ENCODE measurements at places on chromosomes 7 and 10.

DNA sequence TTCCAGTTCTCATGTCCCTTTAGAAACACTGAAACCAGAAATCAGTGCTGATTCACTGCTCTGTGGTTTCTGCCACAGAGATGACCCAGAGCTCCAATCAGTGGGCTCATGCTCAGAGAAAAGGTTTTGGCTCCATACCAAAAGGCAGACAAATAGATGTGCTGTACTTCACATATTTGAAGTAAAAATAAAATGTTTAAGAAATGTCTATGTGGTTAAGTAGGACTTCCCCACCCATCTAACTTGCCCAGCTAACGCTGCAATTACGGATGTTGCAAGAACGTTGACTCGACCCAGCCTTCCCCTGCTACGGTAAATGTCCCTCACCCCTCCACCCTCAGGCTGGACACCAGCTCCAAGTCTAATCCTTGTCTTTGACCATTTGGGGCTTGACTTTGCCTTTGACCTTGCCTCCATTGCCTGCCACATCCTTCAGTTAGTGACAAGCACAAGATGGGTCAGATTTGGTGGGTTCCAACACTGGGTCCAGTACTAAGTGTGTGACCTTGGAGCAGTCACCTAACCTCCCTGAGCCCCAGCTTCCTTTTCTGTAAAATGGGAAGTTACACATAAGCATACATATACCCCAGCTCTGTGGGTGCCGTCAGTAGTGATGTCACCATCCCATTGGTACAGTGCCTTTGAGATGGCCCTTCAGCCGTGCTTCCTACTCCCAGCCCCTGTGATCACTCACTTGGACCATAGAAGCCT is 95.8 kb downstream of the CHST15 start:
- DNase-seq, result no peak

GRCh38 chr7:4801839-4802231 is 26.4 kb downstream of the AP5Z1 start:
- no peak for DNase-seq

DNA sequence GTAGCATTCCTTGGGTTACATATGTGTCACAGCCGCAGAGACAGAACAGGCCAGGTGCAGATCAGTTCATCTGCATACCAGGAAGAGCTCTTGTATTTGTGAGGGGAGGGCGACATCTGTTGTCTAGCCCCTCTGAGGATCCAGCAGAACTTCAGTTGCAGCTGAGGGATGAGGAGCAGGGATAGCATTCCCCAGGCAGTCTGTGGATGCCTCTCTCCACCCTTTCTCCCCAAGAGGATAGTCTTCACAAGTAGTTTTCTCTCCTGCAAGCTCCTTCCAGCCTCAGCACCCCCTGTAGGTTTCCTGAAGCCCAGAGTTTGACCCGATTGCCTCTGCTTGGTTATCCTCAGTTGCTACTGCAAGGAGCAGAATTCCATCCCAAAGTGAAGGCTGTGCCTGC is 2.6 kb downstream of the SCD start:
- DNase-seq, result no peak

- no peak for DNase-seq
Measured at GRCh38 chr10:43879742-43880141, 231.1 kb upstream of the ZNF32 start.

DNA sequence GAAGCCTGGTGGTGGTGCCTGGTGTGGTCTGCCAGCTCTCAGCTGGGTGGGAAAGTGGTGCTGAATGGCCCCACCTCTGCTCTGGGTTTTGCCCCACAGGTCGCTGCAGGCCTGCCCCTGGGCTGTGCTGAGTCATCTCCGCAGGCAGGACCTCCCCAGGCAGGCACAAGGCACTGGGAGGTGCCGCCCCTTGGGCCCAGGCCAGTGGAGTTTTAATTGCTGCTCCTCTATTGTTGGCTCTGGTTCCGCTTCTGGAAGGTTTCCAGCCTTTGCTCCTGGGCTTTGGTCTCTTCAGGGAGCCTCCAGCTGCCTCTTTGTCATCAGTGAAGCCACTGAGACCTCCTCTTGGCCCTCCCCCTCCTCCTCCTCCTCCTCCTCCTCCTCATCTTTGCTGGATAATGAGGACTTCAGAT is 180.3 kb upstream of the GRB10 start:
- DNase-seq, result no peak

DNA sequence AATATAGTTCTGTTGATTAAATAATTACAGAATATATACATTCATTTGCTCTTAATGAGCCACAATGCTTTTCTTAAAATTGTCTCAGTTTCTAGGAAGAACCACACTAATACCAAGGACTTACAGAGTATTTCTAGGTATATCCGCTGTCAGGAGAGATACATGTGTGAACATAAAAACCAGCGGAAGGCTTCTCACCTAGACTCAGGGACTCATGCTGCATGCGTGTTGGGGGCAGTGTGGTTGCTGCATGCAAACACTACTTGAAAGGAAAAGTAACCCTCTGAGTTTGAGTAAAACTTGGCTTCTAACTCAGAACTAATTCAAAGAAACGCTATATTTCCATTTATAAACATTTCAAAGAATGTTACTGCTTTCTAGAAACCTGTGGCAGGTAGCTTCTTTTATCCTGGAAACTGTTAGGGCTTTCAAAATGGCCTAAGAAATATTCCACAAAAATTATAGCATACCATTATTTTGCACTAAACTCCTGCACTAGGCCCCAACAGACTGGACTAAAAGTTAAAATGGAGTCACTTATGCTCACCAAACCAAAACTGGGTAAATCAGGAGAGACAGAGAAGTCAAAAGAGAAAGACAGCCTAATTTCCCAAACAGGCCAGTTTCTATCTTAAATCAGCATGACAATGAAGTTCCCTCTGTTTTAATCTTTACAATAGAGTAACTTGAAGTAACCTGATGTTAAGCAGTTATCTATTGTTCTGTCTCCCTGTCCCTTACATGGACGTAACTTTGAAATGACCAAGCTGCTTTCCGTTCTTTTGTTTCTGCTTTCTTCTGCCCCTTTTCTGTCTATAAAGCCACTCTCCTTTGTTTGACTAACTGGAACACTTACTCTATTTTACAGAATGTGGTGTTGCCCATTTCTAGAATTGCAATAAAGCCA is 95.2 kb upstream of the FAM133B start:
- DNase-seq, result peak; percentile 90

- no peak for DNase-seq
Measured at GRCh38 chr7:125357676-125358455, 428.2 kb upstream of the POT1 start.

DNA sequence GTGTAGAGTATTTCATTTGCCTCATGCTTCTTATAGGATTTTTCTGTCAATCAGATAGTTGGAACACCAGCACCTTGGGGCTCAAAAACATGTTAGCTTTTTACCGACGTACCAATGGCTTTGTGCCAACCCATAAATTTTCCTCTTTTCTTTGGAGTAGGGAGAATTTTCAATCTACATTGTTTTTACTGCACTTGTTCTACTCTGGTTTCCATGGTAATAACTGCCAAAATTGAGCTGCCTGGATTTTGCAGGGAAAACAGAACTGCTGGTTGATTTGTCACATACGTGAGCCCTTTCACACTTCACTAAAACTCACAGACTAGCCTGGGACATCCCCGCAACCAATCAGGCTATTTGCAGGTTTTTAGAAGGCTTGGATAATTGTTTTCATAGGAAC is 189.7 kb downstream of the ARHGAP21 start:
- DNase-seq, result no peak

DNA sequence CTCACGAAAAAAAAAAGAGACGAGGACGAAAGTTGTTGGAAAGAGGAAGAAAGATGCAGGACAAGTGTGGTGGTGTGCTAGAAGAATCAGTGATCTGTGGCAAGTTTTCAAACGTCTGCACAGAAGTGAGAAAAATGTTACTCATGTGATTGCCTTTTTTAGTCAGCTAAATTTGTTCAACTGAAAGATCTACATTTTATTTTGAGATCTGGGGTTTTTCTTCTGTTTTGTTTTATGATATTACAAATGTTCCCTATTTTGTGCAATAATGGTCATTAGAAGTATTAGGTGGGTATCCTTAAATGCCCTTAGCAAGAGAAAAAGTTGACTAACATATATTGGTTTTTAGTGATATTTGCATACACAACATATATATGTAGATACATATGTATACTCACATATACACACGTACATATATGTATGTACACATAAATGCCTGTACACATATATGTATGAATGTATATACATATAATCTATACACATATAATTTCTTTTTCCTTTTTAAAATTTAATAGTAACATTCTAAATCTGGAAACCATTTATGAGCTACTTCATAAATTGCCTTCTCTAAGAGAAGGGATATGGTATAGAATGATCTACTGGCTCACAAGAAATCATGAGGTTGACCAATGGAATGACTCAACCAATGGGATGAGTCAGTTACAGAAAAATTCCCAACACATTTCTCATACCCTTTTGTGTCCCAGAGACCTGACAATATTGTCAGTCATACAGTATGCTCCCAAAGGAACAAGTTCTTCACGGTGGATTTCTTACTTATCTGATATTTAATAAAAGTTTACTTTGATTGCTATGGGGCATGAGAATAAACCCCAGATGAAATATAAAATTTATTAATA is 38.4 kb downstream of the SLC39A12 start:
- DNase-seq, result no peak

GRCh38 chr10:44752451-44753441 is 158.4 kb upstream of the TMEM72 start:
- no peak for DNase-seq

GRCh38 chr7:46424934-46425333 is 503.9 kb upstream of the IGFBP3 start:
- no peak for DNase-seq

GRCh38 chr10:99431190-99431760 is 851 bp upstream of the GOT1 start:
- no peak for DNase-seq

GRCh38 chr7:17415955-17416354 is 117.5 kb downstream of the AHR start:
- DNase-seq, result no peak

DNA sequence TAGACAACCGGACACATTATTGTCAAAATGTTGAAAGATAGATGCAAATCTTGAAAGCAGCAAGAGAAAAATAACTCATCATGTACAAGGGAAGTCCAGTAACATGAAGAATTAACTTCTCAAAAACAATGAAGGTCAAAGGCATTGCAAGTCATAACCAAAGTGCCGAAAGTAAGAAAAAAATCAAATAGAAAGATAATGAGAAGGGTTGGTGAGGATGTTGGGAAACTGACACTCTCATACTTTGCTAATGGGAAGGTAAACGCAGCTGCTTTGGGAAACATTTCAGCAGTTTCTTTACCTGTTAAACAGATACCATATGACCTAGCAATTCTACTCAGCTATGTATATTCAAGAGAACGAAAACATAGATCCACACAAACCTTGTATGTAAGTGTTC is 303.0 kb downstream of the ARL4A start:
- DNase-seq, result no peak

DNA sequence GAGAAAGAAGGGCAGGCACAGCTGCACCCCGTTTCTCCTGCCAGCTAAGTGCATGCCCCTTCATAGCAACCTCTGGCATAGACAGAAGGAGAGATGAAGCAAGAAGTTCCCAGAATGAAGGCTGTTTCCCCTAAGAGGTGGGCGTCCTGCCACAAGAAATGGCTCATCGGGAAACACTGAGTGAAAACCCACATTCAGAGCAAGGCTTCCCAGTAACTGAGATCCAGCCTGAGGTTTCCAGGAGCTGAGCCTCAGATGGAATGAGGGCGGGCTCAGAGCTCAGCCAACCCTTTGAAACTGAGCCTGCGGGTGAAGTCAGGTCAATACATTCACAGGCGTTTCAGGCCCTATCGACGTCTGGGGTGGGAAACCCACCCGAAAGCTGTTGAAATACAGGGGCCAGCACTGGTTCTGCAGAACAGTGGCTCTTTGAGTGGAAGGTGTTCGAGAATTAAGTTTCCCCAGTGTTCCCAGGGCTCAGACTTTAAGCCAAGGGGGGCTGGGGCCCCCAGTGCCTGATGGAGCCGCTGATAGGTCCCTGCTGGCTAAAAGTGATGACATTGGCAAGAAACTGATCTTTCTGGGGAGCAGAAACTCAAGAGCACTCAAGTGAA is 510.2 kb downstream of the RPS24 start:
- no peak for DNase-seq

GRCh38 chr10:66837990-66838389 is 87.8 kb upstream of the LRRTM3 start:
- DNase-seq, result no peak

DNA sequence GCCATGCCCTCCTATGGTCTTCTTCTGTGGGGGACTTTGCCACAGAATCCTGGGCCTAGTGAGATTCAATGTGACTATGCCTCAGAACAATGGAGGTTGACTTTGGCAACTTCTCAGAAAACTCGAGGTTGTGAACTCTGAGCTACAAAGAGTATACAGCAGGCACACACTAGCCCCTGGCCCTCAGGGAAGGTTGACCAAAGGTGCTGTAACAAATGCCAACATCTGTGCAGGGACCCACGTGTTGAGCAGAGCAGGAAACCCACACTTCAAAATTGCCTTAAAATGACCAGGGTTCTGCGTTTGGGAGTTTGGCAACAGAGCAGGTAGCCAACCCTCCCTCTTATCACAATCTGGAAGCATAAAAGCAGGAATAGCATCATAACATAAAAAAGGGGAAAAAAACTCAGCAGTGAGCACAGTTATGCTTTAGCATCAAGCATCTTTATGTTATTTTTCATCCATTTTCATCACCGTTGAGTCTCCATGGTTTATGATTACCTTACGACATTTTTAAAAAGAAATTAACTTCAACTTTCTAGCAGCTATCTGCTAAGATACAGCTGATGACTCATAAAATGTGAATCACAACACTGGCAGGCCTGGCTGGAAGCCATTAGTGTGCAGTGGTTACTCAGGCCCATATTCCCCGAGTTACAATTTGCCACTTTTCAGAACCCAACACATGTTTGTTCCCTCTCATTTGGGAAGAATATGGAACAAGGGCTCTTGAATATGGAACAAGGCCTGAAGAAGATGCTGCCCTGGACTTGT is 11.1 kb downstream of the PRLHR start:
- no peak for DNase-seq

GRCh38 chr10:34677591-34677990 is 137.5 kb downstream of the PARD3 start:
- no peak for DNase-seq

GRCh38 chr10:132059760-132060508 is 5.8 kb upstream of the JAKMIP3 start:
- no peak for DNase-seq

DNA sequence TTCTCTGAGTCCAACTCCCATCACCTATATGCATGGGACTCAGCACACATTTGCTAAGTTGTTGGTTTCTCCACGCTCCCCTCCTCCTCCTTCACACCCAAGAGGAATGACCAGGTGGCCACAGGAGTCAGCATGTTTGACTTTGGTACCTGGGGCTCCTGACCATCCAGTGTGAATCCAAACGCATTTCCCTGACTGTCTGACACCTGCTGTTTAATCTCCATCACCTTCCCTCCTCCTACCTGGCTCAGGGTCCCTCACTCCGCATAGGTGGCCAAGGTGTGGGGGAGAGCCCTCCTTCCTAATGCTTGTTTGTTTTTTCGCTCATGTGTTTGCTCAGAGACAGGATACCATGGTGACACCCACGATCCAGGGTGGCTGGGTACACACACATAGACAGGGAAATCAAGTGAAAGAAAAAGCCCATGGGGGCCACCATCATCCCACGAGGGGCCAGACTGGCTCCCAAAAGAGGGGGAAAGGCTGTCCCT is 194.9 kb downstream of the KCNMA1 start:
- DNase-seq, result no peak

GRCh38 chr10:102090772-102091171 is 25.6 kb downstream of the HPS6 start:
- DNase-seq, result no peak
